IMR-90 (cell line): ENCODE measurements at places on chromosomes 6 and 20. TPM values are rescaled to one million over a fixed set of nuclear protein-coding genes. Genes with fewer than 3 reads are reported as not detected.

DNA sequence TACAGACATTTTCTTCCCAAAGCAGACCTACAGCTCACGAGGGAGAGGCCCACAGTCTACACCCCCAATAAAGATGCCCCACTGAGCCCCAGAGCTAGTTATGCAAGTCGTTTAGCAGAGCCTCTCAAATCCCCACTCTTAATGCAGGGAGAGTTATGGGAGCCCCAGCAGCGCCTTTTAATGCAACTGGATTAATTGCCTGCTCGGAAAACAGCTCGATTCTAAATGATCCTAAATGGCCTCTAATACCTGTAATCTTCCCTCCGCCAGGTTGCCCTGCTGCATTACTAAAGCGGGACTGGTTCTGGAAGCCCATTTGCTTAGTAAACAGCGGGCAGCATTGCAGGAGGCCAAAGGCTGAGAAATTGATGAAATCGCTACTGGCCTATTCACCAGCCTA is 656.9 kb downstream of the PTPRT start:
- no peak for DNase-seq

GRCh38 chr6:112437058-112437457 is 89.9 kb downstream of the RFPL4B start:
- DNase-seq, result no peak

DEFB110 gene
- not detected in 2 replicates for total RNA-seq

DNA sequence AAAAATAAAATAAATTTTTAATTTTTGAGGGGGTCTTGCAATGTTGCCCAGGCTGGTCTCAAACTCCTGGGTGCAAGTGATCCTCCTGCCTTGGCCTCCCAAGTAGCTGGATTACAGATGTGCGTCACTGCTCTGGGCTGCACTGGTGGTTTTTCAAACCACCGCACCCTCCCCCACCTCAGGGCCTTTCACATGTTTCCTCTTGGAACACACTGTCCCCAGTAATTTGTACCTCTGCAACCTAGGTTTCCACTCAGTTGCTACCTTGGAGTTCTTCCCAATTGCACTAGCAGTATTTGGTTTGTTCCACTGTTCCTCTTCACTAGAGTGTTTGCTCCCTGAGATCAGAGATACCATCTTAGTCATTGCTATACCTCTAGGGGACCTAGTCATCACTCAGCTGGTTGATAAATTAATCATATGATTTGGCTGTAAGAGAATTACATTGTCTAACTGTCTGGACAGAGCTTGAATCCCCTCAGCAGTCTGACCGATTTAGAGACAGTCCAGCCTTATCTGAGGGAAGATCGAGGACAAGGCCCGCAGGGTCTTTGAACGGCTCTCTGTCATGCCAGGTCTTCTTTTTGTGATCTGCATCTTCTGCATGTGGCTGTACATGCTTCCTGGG is 32.0 kb downstream of the CEP43 start:
- peak; percentile 20 for DNase-seq

MYBL2 gene
- total RNA-seq, result 21.7 and 23.1 TPM in 2 replicates

NHLRC1 gene
- 0.83 and 1.1 TPM in 2 replicates for total RNA-seq

GRCh38 chr6:44629636-44630035 is 242.1 kb downstream of the CDC5L start:
- DNase-seq, result no peak

DNA sequence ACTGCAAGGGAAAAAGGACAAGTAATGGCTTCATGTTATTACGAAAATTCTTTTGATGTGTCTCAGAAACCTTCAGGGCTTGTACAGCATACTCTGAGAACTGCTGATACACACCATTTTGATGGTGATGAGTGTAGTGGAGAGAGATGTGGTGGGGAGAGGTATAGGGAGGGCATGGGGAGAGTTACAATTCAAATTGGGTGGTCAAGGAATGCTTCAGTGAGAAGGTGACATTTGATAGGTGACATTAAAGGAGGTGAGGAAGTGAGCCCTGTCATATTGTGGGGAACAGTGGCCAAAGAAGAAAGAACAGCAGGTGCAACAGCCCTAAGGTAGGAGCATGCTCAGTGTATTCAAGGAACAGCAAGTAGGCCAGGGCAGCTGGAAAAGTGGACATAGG is 318.9 kb downstream of the CLIC5 start:
- no peak for DNase-seq

OR11A1 gene
- not detected in 2 replicates for total RNA-seq

- DNase-seq, result no peak
Observed at GRCh38 chr6:169469028-169469427, 215.4 kb upstream of the THBS2 start.

GRCh38 chr20:26276554-26277210 is 580.0 kb upstream of the ZNF337 start:
- DNase-seq, result no peak

- DNase-seq, result peak; percentile 74
Observed at GRCh38 chr6:12578751-12579150, 137.8 kb upstream of the PHACTR1 start.

PIGT gene
- total RNA-seq, result 27.2 and 31.2 TPM in 2 replicates

SLC22A2 gene
- total RNA-seq, result not detected in 2 replicates

DNA sequence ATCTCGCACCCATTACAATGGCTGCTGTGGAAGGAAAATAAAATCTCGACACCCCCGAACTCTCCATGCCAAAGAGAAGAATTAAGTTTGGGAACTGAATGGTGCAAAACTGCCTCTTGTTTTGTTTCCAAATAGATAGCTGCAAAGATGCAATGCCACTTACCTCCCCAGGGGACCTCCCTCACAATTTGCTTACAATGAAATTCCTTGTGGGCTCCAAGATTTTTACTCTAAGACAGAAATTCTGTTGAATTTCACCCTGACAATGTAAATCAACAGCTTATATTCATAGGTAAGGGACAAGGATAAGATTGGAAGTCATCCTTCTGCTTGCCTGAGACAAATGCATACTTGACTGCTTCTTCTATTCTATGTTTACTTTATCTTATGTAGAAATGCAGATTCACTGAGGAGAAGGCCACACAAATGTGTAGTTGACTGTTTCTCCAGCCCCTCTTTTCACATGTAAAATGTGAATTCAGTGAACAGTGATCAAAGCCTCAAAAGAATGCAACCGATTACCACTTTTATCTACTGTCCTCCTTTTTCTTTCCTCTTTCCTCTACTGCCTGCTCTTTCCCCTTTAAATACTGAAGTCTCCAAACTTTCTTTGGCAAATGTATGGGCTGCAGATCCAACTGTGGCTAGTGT is 36.6 kb downstream of the ADGRF4 start:
- no peak for DNase-seq

- DNase-seq, result no peak
Observed at GRCh38 chr6:23040899-23041298, 471.5 kb downstream of the HDGFL1 start.

ZNF831 gene
- total RNA-seq, result not detected in 2 replicates

CYP39A1 gene
- under 0.01 TPM in 1 of 2 replicates, not detected in the other for total RNA-seq

PTCRA gene
- not detected in 2 replicates for total RNA-seq

- no peak for DNase-seq
Observed at GRCh38 chr6:19665613-19665909, 171.6 kb upstream of the ID4 start.

DNA sequence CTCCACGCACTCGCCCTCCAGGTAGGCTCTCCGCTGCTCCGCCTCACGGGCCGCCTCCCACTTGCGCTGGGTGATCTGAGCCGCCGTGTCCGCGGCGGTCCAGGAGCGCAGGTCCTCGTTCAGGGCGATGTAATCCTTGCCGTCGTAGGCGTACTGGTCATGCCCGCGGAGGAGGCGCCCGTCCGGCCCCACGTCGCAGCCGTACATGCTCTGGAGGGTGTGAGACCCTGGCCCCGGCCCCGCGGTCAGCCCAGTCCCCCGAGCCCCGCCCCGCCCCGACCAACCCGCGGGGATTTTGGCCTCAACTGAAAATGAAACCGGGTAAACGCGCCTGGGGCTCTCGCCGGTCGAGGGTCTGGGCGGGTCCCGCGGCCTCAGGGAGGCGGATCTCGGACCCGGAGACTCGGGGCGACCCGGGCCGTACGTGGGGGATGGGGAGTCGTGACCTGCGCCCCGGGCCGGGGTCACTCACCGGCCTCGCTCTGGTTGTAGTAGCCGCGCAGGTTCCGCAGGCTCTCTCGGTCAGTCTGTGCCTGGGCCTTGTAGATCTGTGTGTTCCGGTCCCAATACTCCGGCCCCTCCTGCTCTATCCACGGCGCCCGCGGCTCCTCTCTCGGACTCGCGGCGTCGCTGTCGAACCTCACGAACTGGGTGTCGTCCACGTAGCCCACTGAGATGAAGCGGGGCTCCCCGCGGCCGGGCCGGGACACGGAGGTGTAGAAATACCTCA is 598 bp downstream of the HLA-B start:
- DNase-seq, result peak; percentile 18
